MCF 10A (cell line): ENCODE measurements at places on chromosomes 2 and 18.
A peak's percentile ranks its signal among the peaks of the same experiment; 100 is the strongest.

GRCh38 chr18:49691177-49691608, 122.1 kb downstream of the ACAA2 start:
- peak; percentile 56 for DNase-seq

DNA sequence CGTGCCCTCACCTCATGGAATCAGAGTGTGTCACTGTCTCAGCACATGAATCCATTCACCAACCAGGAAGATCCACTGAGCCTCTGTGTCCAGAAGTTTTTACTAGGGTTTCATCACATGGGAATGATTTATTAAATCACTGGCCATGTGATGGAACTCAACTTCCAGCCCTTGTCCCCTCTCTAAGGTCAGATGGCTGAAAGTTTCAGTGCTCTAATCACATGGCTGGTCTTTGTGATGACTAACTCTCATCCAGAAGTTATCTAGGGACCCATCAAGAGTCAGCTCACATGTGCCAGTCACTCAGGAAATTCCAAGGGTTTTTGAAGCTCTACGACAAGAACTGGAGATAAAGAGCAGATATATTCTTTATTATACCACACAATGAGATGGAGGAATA, 140.5 kb upstream of the GYPC start:
- no peak for DNase-seq

- DNase-seq = peak; percentile 71
These were observed 234.9 kb downstream of the FHOD3 start for GRCh38 chr18:36532394-36532793.

DNA sequence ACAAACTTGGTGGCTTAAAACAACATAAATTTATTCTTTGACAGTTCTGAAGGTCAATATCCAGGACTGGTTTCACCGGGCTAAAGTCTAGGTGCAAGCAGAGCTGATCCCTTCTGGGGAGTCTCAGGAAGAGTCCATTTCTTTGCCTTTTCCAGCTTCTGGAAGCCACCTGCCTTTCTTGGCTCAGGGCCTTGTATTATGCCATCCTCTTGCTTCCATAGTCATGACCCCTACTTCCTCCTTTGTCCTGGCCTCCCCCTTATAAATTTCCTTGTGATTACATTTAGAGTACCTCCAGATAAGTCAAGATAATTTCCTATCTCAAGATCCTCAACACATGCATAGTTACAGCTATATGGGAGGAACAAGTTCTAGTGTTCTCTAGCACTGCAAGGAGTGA, 1089.5 kb downstream of the LRP1B start:
- DNase-seq = no peak

DNA sequence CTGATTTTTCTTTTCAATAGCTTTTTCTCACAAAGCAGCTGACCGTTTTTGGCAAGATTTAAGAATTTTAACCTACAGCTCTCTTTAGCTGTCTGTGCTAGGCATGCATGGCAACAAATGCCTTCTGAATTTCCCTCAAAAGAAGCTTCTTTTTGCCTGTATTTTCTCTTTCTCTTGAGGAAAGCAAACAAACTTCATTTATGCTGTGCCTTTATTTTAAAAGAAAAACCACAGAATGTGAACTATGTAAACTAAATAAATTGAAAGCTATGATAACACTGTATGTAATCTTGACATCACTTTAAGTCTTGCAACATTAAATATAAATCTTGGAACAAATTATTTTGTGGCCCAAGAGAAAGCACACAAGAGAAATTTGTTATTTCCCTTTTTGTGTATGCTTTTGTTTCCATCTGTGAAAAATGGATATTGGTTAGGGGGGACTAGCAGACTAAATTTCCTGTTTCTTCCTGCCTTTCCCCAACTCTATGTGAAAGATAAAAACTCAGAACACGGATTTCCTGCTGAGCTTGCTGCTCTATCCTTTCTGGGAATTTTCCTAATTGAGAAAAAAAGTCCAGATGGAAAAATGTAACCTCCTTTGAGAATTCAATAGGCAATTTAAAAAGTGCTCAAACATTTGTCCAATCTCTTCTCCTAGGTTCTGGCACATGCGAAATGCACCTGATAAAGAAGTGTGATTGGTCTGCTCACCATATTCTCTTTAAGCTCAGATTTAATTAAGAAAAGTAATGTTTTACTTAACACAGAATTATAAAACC, 20.9 kb upstream of the TFPI start:
- DNase-seq = peak; percentile 11

DNA sequence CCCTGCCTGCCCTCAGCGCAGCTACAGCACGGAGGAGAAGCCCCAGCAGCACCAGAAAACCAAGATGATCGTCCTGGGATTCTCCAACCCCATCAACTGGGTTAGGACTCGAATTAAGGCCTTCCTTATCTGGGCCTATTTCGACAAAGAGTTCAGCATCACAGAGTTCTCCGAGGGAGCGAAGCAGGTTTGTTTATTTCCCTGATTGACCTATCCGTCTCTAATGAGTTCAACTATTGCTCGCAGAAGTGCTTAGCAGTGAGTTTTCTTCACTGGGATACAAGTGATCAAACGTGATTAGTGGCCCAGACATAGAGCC, 639 bp downstream of the MAIP1 start:
- no peak for DNase-seq

DNA sequence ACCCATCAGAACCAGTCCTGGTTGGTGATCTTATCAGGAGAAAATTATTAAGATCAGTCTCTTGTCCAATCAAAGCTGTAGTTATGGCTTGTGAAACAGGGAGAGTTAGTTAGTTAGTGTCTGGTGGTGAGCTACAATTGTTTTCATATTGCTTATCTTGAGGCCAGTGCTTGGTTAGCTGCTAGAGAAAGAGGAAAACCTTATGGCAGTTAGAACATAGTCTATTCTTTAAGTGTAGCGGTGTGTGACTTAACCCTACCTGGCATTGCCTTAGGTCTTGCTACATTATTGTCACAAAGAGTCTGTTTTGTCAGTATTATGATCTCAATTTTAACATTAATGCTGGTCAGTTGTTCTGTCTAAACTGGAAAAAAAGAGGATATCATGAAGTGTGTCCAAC, 11.5 kb upstream of the ABCA12 start:
- DNase-seq = no peak

GRCh38 chr2:117771969-117772630, 42.4 kb upstream of the DDX18 start:
- peak; percentile 49 for DNase-seq

DNA sequence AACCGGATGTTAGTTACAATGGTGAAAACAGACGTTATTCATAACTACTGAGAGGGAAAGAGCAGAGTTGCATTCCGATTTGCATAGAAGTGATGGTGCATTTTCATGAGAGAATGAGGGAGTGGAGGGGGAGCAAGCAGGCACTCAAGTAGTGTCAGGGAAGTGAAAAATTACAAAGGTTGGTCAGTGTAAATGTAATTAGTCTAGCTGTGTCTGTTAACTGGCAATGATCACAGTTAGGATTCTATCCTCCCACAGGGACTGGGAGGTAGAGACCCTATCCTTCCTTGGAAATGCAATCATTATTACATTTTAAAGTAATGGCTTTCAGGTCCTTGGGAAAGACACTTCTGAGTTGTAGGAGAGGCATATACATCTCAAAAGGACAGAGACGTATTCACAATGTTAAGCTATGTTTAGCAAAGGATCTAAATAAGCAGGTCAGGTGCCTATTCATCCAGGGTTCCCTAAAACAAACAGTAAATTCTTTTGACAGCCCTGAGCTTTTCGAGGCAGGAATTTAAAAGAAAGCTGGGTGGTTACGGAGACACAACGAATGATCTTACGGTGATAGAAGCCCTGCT, 1671.8 kb upstream of the DDX18 start:
- DNase-seq = no peak

DNA sequence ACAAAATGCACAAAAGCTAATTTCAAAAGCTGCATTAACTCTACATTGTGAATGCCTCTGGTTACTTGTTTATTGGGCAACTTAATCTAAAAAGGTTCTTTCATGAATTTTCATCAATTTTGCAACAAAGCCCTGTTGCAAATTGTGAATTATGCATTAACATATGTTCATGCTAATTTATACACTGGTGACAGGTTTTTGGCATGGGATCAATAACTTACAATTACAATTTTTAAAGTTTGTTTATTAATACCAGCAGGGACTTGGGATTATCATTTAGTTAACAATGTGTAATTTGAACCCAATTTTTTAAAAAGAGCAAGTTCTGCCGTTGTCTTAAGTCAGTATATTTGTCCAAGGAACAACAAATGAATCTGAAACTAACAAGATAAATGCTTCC, 183.6 kb downstream of the DCC start:
- no peak for DNase-seq

DNA sequence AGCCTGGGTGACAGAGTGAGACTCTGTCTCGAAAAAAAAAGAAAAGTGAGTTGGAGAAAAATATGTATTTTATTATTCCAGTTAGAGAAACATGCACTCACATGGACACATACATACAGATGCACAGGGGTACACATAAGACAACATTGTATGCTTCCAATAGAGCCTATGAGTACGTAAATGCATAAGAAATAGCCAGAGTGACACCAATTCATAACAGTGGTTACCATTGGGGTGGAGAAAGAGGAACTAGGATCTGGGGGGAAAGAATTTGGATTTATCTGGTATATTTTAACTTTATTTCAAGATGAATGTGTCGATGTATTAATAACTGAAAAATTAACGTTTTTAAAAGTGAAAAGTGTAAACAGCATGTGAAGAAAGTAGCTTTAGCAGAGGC, 16.1 kb downstream of the IL36A start:
- no peak for DNase-seq

DNA sequence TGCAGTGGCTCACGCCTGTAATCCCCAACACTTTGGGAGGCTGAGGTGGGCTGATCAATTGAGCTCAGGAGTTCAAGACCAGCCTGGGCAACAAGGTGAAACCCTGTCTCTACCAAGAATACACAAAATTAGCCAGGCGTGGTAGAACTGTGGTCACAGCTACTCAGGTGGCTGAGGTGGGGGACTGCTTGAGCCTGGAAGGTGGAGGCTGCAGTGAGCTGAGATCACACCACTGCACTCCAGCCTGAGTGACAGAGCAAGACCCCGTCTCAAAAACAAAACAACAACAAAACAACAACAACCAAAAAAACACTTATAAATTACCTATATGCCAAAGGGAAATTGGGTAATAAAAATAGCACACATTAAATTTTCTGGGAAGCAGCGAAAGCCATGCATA, 141.6 kb downstream of the HDAC4 start:
- no peak for DNase-seq

- DNase-seq = peak; percentile 3
These were observed 435.6 kb upstream of the GYPC start for GRCh38 chr2:126220331-126220730.

- DNase-seq = no peak
These were observed 48.5 kb downstream of the TPO start for GRCh38 chr2:1461507-1462390.

- DNase-seq = peak; percentile 88
These were observed 775.5 kb downstream of the RNF144A start for GRCh38 chr2:7692657-7693161.

DNA sequence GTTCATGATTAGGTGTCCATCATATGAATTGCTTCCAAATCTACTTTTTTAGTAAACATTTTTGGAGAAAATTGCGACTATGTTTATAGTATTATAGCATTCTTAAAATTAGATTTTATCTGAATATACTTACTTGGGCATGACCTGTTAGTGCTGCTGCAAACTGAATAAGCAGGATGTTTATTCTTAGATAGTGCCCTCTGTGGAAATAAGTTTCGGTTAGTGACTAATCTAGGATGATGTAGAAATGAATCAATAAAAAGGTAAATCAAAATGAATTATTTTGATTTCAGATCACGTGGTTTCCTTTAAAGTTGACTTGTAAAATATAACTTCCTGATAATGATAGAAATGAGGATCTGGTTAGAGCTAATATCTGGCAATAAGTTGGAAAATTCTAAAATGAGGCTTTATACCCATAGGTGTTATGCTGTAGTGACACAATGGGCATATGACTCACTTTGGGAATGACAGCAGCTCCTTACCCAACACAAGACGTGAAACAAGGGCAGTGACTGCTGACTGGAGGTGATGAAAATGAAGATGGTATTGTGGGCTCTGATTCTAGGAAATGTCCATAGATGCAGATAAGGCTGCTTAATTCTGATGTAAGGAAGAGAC, 165.8 kb upstream of the TCF4 start:
- peak; percentile 86 for DNase-seq

DNA sequence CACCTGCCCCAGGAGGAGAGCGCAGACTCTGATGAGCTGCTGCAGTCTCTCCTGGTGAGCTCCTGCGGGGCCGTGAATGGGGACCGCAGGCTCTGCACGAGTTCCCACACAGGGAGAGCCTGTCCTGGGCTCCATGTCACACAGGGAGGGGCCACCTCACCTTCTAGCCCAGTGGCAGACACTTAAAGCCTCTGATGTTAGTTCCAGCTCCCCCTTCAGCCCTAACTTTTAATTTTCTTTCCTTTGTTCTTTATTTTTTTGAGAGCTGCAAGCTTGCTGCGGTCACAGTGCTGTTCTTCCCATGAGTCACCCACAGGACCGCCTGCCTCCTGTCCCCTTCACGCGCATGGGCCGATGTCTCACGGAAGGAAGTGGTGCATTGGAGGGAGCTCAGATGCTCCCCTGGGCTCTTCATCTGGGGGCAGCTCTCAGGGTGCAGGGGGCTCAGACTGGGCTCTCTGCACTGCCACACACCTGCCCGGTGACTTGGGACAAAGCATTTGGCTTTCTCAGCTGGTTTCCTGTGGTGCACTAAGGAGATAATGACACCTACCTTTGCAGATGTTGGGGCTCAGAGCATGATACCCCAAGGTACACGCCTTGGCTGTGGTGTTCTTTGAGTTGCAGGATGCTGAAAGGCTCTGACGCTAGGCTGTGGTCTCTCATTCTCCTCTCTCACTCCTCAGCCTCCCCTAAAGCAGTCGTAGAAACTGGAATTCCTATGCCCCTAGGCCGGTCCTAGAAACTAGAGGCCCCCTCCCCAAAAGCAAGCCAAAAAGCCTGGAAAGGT, 37.2 kb upstream of the PXDN start:
- no peak for DNase-seq

DNA sequence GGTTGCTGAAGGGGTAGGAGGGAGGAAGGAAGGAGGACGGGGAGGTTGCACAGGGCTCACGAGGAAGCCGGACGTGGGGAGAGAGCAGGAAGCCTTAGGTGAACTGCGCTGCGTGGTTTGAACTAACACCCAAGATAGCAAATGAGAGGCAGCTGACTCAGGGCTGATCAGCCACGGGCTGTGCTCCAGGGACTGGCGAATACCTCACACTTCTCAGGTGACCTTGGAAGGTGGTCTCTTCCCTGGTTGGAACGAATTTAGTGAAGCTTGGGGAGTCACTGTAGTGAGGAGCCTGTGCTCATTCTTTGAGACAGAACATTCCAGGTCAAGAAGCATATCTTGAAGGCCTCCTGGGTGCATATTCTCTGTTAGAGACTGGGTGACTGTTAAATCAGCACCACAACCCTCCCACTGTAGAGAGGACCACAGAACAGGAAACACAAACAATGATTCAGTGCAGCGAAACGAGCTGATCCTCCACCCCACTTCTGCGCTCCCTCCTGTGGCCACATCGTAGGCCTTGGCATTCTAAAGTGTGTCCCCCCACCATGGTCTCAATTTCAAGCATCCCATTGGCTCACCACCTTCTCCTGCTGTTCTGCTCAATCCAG, 33.8 kb downstream of the TOGARAM2 start:
- DNase-seq = peak; percentile 33
